ENCODE measurements at places on chromosomes 5 and 9. TPM values are rescaled to one million over a fixed set of nuclear protein-coding genes. Genes with fewer than 3 reads are reported as not detected.

GRCh38 chr5:153824909-153825308, 213.8 kb downstream of the FAM114A2 start:
- no peaks in the 10 kb centered on the region for H3K36me3 ChIP-seq
- H3K4me3 ChIP-seq, result no peak overlapping the region
- H3K27me3 ChIP-seq, result no peaks in the 10 kb centered on the region
- no peaks in the 10 kb centered on the region for H3K4me1 ChIP-seq
- no peak for DNase-seq
- H3K27ac ChIP-seq, result no peak overlapping the region

DNA sequence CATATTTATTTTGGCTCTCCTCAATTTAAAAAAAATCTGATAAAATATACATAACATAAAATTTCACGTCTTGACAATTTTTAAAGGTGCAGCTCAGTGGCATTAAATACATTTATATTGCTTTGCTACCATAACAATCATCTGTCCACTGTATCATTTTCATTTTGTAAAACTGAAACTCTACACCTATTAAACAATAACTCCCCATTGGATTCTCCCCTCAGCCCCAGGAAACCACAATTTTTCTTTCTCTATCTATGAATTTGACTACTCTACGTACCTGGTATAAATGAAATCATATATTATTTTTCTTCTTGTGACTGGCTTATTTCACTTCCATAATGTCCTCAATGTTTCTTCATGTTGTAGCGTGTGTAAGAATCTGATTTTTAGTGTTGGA, 563.5 kb downstream of the PRR16 start:
- H3K4me3 ChIP-seq, result no peak overlapping the region
- no peak overlapping the region for H3K27ac ChIP-seq
- DNase-seq, result no peak
- H3K27me3 ChIP-seq, result no peaks in the 10 kb centered on the region
- no peaks in the 10 kb centered on the region for H3K36me3 ChIP-seq
- H3K4me1 ChIP-seq, result no peaks in the 10 kb centered on the region

The MOB3B gene
- total RNA-seq, result 17.8 TPM

- H3K36me3 ChIP-seq, result no peaks in the 10 kb centered on the region
- H3K27ac ChIP-seq, result no peak overlapping the region
- no peak for DNase-seq
- no peak overlapping the region for H3K4me3 ChIP-seq
- no peaks in the 10 kb centered on the region for H3K27me3 ChIP-seq
These were observed 15.3 kb downstream of the AP3S1 start for GRCh38 chr5:115857057-115857479.

- H3K4me3 ChIP-seq, result no peak overlapping the region
- no peaks in the 10 kb centered on the region for H3K36me3 ChIP-seq
- no peak overlapping the region for H3K27ac ChIP-seq
- no peak for DNase-seq
- no peaks in the 10 kb centered on the region for H3K27me3 ChIP-seq
- H3K4me1 ChIP-seq, result no peaks in the 10 kb centered on the region
These were observed 76.1 kb downstream of the SHB start for GRCh38 chr9:37992924-37993349.

All from prostate gland (tissue), 2 donors.